Cardiac muscle cell (in vitro differentiated cells and primary cell): ENCODE measurements at places on chromosomes 6 and 20. TPM values are rescaled to one million over a fixed set of nuclear protein-coding genes. Genes with fewer than 3 reads are reported as not detected.

Gene FRK
- 0.45 and 1.0 TPM in 2 replicates for polyA plus RNA-seq

Gene APOM
- 2.5 and 3.5 TPM in 2 replicates for polyA plus RNA-seq

Gene PRRT1
- 4.9 and 6.2 TPM in 2 replicates for polyA plus RNA-seq

Gene IL17A
- polyA plus RNA-seq = not detected in 2 replicates

Gene SRSF3
- polyA plus RNA-seq = 160 and 184 TPM in 2 replicates

Gene FAM217A
- 1.4 TPM in 1 of 2 replicates, not detected in the other for polyA plus RNA-seq

Gene CALHM5
- polyA plus RNA-seq = not detected in 2 replicates

Gene CDH26
- polyA plus RNA-seq = 0.38 and 0.96 TPM in 2 replicates

Gene ZNFX1
- polyA plus RNA-seq = 5.0 and 6.2 TPM in 2 replicates

Gene DLK2
- polyA plus RNA-seq = 4.6 and 5.0 TPM in 2 replicates

Gene RNF8
- polyA plus RNA-seq = 49.9 and 55.8 TPM in 2 replicates

Gene SOX4
- polyA plus RNA-seq = 29.9 and 42.2 TPM in 2 replicates

Gene CST11
- not detected in 2 replicates for polyA plus RNA-seq

Gene SPATA25
- 6.6 and 7.4 TPM in 2 replicates for polyA plus RNA-seq

Gene DEFB128
- not detected in 2 replicates for polyA plus RNA-seq

Gene XKR7
- polyA plus RNA-seq = 0.02 TPM in 1 of 2 replicates, not detected in the other

Gene HFE
- 0.28 and 1.3 TPM in 2 replicates for polyA plus RNA-seq

Gene C6orf58
- polyA plus RNA-seq = not detected in 2 replicates

Gene SYNDIG1
- 0.39 and 2.4 TPM in 2 replicates for polyA plus RNA-seq

Gene NFATC2
- polyA plus RNA-seq = 5.8 and 11.3 TPM in 2 replicates

Gene TRIM31
- not detected in 2 replicates for polyA plus RNA-seq

Gene MMP24
- 3.4 and 5.9 TPM in 2 replicates for polyA plus RNA-seq

Gene GJA10
- not detected in 2 replicates for polyA plus RNA-seq

Gene SLA2
- not detected in 2 replicates for polyA plus RNA-seq

Gene PHACTR3
- polyA plus RNA-seq = 0.55 and 19.6 TPM in 2 replicates

Gene PTK6
- 0.30 and 0.38 TPM in 2 replicates for polyA plus RNA-seq

Gene TNFRSF21
- polyA plus RNA-seq = 16.8 and 22.9 TPM in 2 replicates

Gene PHACTR1
- 11.2 and 20.4 TPM in 2 replicates for polyA plus RNA-seq

Gene PARD6B
- 10.2 and 20.4 TPM in 2 replicates for polyA plus RNA-seq

Gene PACSIN1
- polyA plus RNA-seq = 12.1 and 12.6 TPM in 2 replicates

Gene KPNA5
- polyA plus RNA-seq = 9.0 and 11.9 TPM in 2 replicates

Gene BTNL2
- polyA plus RNA-seq = not detected in 2 replicates

Gene ZC3H12D
- polyA plus RNA-seq = 0.29 and 0.72 TPM in 2 replicates

Gene CLIC5
- polyA plus RNA-seq = 10.5 and 13.5 TPM in 2 replicates

Gene PRDM1
- polyA plus RNA-seq = 0.67 and 2.9 TPM in 2 replicates

Gene GABRR2
- polyA plus RNA-seq = 0.31 and 0.50 TPM in 2 replicates

Gene KCTD20
- 22.0 and 28.0 TPM in 2 replicates for polyA plus RNA-seq

Gene TPD52L1
- 49.2 and 96.3 TPM in 2 replicates for polyA plus RNA-seq

Gene SNRNP48
- 9.2 and 14.4 TPM in 2 replicates for polyA plus RNA-seq

Gene E2F1
- polyA plus RNA-seq = 26.7 and 61.4 TPM in 2 replicates

Gene LTA
- not detected in 2 replicates for polyA plus RNA-seq

Gene C6orf118
- polyA plus RNA-seq = not detected in 2 replicates

Gene VNN1
- not detected in 2 replicates for polyA plus RNA-seq

Gene RRP36
- polyA plus RNA-seq = 63.8 and 77.1 TPM in 2 replicates

Gene OR2J3
- not detected in 2 replicates for polyA plus RNA-seq

Gene ECT2L
- 0.04 TPM in 1 of 2 replicates, not detected in the other for polyA plus RNA-seq

Gene VIP
- not detected in 2 replicates for polyA plus RNA-seq

Gene RIMS1
- 0.17 and 0.29 TPM in 2 replicates for polyA plus RNA-seq

Gene WFDC2
- polyA plus RNA-seq = 7.5 and 8.5 TPM in 2 replicates

Gene MEI4
- 0.15 and 0.64 TPM in 2 replicates for polyA plus RNA-seq

Gene ATXN1
- polyA plus RNA-seq = 15.1 and 20.9 TPM in 2 replicates

Gene PAX1
- polyA plus RNA-seq = not detected in 2 replicates
